ENCODE measurements at places on chromosomes 6 and 20.

DNA sequence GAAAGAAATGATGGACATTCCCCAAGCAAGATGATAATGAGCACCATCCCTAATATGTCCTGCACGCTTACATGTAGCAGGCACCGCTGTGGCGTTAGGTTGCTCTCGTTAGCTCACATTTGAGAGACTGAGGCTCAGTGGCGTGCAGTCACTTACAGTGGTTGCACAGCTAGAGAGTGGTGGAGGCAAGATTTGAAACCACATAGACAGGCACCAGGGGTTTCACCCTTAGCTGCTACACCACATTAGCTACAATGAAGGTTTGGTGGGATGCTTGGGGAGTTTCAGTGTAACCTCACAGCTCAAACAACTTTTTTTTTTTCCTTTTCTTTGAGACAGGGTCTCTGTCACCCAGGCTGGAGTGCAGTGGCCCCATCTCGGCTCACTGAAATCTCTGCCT lies 3.7 kb downstream of the COX4I2 start:
- DNase-seq, result no peak

DNA sequence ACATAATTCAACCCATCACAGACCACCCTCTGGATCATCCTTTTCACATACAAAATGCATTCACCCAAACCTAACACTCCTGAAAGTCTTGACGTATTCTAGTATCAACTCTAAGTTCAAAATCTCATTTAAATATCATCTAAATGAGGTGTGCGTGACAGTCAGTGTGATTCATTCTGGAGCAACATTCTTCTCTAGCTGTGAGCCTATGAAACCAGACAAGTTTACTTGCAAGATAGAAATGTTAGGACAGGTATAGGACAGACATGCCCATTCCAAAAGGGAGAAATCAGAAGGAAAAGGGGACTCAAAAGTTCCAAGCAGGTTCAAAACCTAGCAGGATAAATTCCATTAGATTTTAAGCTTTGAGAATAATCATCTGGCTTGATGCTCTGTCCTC lies 329.7 kb downstream of the CD83 start:
- no peak for DNase-seq

DNA sequence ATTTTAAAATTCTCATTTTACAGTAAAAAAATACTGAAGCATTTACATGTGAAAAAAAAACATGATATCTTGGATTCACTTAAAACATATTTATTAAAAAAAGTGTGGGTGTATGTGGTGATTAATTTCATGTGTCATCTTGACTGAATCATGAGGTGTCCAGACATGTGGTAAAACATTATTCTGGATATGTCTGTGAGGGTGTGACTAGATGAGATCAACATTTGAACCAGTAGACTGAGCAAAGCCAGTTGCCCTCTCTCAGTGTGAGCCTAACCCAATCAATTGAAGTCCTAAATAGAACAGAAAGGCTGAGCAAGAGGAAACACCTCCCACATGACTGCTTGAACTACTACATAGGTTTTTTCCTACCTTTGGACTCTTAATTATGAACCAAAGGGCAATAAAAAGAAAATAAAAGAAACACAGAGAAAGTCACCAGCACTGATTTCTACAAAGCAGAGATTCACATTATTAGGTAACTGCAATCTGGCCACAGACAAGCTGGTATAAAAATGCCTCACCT lies 90.5 kb upstream of the VGLL2 start:
- DNase-seq, result no peak

DNA sequence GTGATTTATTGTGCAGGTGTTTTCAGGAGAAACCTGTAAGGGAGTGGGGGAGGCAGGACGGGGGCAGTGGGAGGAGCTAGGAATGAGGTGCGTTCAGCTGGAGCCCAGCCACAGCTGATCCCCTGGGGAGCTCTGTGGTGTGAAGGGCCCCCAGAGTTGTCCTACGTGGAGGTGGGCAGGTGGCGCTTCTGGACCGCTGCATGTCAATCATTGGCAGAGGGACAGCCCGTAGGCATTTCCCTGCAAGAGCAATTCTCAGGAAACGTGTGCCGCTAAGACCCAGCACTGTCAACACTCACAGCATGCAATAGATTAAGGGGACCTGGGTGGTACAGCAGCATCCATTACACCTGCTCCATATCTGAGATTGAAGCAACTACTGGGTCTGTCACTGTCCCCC lies 88.0 kb downstream of the PRND start:
- no peak for DNase-seq

DNA sequence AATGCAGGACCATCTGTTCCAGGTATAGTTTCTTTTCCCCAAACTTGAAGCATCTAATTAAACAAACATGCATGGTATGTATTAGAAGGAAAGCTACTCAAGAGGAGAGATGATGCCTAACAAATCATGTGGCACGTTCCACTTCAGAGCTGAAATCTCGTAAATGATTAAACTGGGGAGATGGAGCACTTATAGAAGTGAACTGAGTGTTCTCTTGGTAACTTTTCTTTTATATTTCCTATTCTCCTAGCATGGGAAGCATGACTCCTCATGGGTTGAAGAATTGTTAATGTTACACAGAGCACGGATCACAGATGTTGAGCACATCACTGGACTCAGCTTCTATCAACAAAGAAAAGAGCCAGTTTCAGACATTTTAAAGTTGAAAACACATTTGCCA lies 61.1 kb downstream of the CCN2 start:
- DNase-seq, result no peak
